ENCODE measurements at places on chromosomes 3 and 15.

DNA sequence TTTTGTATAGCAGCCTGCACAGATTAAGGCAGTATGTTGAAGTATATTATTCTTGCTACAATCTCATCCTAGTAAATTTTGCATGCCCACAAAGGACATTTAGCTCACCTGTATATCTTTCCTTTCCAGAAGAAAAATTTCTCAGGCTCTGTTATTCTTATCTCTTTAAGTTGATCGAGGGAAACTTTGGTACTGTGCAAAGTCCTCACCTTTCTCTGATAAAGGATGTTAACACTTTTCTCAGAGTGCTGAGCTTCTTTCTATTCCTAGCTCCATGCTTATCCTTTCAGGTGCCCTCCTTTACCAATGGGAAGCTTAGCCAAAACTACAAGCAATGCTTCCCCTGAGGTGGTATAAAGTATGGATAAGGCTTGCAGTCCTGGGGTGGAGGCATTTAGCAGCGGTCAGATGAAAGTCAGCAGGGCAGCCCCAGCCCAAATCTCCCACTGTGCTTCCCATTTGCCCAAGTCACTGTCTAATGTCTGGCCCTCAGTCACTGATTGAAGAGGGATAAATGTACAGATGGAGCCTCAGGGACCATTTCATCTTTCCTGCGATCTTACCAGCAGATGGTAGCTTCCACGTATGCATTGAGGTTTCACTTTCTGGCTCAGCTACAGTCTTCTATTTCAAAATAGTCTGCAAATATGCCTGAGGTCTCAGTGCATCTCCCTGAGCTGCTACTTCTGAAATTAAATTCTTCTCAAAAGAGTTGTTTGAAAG lies 127.8 kb upstream of the P2RY1 start:
- no peak for DNase-seq

DNA sequence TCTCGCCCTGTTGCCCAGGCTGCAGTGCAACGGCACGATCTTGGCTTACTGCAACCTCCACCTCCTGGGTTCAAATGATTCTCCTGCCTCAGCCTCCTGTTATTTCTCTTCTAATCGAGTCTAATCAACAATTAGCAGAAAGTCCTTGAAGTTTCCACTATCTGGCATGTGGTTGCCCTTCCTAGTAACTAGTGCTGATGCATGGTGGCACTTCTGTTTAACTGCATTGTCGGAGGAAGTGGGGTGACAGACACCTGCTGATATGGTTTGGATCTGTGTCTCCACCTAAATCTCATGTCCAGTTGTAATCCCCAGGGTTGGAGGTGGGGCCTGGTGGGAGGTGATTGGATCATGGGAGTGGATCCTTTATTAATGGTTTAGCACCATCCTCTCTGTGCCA lies 9.2 kb downstream of the CRTAP start:
- no peak for DNase-seq

- DNase-seq, result no peak
Measured at GRCh38 chr3:143671626-143672025, 176.6 kb downstream of the SLC9A9 start.

- DNase-seq, result no peak
Measured at GRCh38 chr3:147415874-147416273, 6.7 kb downstream of the ZIC1 start.
